ENCODE measurements at places on chromosomes 11 and 22. TPM values are rescaled to one million over a fixed set of nuclear protein-coding genes. Genes with fewer than 3 reads are reported as not detected.

The FOLH1 gene
- not detected for total RNA-seq

The HMOX1 gene
- total RNA-seq = 54.0 TPM

DNA sequence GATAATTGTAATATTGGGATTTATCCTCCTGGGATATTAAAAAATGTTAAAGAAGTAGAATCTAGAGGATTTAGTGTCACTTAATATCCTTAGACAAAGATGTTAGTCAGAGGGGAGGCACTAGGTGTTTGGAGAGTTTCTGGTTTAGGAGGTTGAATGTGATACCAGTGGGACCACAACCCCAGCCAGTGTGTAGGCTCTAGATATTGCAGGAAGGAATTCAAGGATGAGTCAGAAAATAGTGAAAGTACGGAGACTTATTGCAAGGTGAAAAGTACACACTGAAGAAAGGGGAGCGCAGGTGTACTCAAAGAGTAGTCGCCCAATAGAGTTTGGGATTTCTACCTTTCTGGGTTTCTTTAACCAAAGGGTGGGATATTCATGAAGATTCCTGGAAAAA is 5.7 kb upstream of the TMEM41B start:
- DNase-seq = no peak
- H3K27me3 ChIP-seq = no peaks in the 10 kb centered on the region
- H3K36me3 ChIP-seq = no peaks in the 10 kb centered on the region
- H3K4me3 ChIP-seq = no peak overlapping the region
- H3K27ac ChIP-seq = no peak overlapping the region

The MAPK8IP2 gene
- total RNA-seq = 0.30 TPM

DNA sequence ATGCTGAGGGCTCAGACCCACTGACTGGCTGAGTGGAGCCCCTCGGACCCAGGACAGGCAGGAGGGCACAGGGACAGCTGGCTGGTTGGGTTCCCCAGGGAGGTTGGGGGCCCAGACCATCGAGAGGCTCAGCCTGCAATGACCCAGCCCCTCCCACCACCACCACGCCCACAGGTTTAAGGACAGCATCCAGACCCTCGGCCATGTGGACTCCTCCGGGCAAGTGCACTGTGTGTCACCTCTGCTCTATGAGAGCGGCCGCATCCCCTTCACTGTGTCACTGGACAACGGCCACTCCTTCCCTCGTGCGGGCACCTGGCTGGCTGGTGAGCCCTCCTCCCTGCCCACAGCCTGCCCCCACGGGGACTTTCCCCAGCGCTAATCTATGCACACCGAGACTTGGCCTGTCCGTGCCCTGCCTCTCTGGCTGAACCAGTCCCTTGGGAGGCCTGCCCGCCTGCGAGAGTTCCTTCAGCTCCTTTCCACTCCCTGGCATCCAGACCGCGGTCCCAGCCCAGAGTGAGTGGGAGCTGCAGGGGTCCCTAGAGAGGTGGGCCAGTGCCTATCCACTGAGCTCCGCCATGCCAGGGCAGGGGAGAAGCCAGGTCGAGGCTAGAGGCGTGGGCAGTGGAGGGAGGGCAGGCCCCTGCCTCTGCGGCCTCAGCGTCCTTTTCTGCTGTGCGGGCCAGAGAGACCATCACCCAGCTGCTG is 2.2 kb downstream of the SUSD2 start:
- no peaks in the 10 kb centered on the region for H3K27me3 ChIP-seq
- no peaks in the 10 kb centered on the region for H3K36me3 ChIP-seq
- DNase-seq = no peak
- no peak overlapping the region for H3K4me3 ChIP-seq

The SYT9 gene
- not detected for total RNA-seq

The HSPB2 gene
- total RNA-seq = not detected

DNA sequence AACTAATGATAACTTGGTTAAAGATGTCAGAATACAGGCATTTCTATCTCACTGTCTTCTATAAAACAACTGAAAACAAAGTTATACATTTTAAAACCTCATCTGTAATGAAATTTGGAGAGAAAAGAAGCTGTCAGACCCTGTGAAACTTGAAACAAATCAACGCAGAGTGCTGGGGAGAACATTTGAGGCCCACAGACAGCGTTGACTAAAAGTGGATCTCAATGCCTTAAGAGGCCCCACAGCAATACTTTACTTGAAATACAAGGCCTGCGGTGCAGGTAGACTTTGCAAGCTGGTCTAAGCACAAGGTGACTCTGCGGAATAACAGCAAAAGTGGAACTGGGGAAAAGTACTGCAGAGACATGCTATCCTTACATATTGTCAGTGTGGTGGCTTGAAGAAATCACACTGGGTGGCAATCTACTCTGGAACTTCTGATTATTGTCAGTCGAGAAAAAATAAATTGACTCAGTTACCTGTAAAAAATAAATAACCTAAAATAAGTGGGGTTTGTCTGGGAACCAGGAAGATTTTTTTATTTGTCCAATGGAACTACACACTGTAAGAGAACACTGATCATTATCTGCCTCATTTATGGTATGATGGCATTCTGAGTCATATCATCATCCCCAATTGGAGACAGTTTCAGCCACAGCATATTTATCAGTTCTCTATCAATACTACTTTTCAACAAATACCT is 138.9 kb downstream of the LUZP2 start:
- DNase-seq = no peak
- no peaks in the 10 kb centered on the region for H3K36me3 ChIP-seq
- no peak overlapping the region for H3K4me3 ChIP-seq
- no peaks in the 10 kb centered on the region for H3K27me3 ChIP-seq
- no peaks in the 10 kb centered on the region for H3K4me1 ChIP-seq

GRCh38 chr11:104327861-104328511 is 164.0 kb upstream of the PDGFD start:
- H3K27me3 ChIP-seq = no peaks in the 10 kb centered on the region
- no peak overlapping the region for H3K27ac ChIP-seq
- no peaks in the 10 kb centered on the region for H3K36me3 ChIP-seq
- H3K4me1 ChIP-seq = no peaks in the 10 kb centered on the region
- DNase-seq = no peak

The MS4A4E gene
- 2.1 TPM for total RNA-seq

The FLRT1 gene
- total RNA-seq = not detected

The OR8D1 gene
- total RNA-seq = not detected

The OTOG gene
- not detected for total RNA-seq

DNA sequence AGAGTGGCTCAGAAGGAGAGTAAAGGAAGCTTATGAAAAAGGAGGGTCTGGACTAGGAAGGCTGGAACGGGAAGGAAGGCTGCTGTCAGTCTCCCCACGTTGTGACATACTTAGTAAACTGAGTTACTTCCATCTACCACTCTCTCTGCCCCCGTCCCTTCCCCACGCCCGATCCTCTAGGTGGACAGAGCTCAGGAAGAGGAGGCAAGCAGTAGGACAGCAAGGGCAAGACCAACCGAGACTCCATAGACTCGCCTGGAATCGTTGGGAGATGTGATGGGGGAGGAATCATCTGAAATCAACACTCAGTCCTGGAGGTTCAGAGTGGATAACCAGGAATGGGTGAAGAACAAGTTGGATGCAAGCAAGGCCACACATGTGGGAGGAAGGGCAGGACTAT is 240.7 kb downstream of the BUD13 start:
- H3K4me1 ChIP-seq = no peaks in the 10 kb centered on the region
- H3K4me3 ChIP-seq = no peak overlapping the region
- no peak for DNase-seq
- no peaks in the 10 kb centered on the region for H3K36me3 ChIP-seq
- H3K27me3 ChIP-seq = no peaks in the 10 kb centered on the region

GRCh38 chr22:40002935-40003715 is 8.4 kb downstream of the FAM83F start:
- no peak overlapping the region for H3K4me3 ChIP-seq
- H3K27me3 ChIP-seq = no peaks in the 10 kb centered on the region
- no peak for DNase-seq
- no peaks in the 10 kb centered on the region for H3K36me3 ChIP-seq

GRCh38 chr22:35023692-35024363 is 42.1 kb upstream of the ISX start:
- H3K36me3 ChIP-seq = no peaks in the 10 kb centered on the region
- no peaks in the 10 kb centered on the region for H3K27me3 ChIP-seq
- no peak overlapping the region for H3K27ac ChIP-seq
- peak; percentile 10 for DNase-seq
- H3K4me3 ChIP-seq = no peak overlapping the region

DNA sequence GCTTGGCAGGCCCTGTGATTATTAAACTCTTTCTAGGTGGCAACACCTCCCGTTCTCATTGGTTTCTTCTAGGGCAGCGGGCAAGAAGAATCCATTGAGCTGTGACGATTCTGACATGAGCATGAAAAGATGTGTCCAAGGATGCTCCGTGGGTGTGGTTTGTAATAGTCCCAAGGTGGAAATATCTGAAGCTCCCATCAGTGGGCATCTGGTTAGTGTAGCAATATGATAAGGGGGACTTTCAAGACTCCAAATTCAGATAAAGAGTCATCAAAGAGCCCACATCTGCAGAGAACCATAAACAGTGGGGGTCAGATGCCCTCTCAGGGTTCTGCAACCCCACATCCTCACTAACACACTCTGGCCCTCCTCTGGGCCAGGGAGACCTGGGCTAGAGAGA is 42.6 kb downstream of the TST start:
- H3K4me1 ChIP-seq = peaks cover 4% of the 10 kb centered on the region
- H3K36me3 ChIP-seq = no peaks in the 10 kb centered on the region
- no peaks in the 10 kb centered on the region for H3K27me3 ChIP-seq
- no peak overlapping the region for H3K4me3 ChIP-seq
- DNase-seq = no peak
- H3K27ac ChIP-seq = no peak overlapping the region

GRCh38 chr11:27857588-27857987 is 157.3 kb upstream of the BDNF start:
- no peak for DNase-seq
- H3K27me3 ChIP-seq = no peaks in the 10 kb centered on the region
- no peak overlapping the region for H3K27ac ChIP-seq
- no peaks in the 10 kb centered on the region for H3K4me1 ChIP-seq
- no peak overlapping the region for H3K4me3 ChIP-seq

- H3K4me3 ChIP-seq = no peak overlapping the region
- no peak for DNase-seq
- H3K27me3 ChIP-seq = no peaks in the 10 kb centered on the region
- no peak overlapping the region for H3K27ac ChIP-seq
Observed at GRCh38 chr11:114280696-114281095, 15.5 kb upstream of the NNMT start.

DNA sequence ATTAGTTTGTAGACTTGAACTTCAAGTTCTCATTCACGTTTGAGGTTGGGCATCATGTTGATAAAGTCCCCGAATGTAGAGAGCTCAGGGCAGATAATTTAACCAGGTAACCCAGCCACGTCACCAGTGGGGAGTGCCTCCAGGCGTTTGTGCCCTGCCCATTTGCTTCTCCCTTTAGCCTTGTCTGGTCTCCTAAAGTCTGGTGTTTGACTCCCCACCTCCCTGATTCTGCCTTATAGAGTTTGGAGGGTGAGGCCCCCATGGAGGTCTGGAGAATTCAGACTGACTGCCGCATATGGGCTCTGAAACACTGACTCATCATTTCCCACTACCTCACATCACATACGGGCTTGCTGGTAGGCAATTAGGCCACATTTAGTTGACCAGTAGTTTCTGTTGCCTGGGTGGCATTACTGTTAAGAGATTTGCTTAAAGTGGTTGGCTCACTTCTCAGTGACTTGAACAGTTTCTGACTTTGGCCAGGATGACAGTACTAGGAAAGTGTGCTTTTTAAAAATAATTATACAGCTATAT is 99.3 kb upstream of the GAL start:
- no peaks in the 10 kb centered on the region for H3K4me1 ChIP-seq
- H3K27me3 ChIP-seq = no peaks in the 10 kb centered on the region
- DNase-seq = no peak

DNA sequence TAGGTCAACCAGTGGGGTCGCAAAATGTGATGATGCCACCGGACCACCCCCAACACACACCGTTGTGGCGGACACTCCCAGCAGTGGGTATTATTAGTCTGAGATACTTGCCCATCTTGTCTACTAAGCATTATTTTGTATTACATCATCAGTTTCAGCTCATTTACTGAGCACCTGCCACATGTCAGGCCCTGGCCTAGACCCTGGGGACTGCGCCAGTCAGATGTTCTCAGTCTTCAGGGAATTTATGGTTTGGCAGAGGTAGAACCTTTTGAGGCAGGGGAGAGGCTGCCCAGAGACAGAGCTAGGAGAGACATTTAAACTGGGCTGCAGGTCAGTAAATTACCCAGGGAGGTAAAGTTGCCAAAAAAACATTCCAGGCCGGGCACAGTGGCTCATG is 43.1 kb upstream of the GCAT start:
- no peak overlapping the region for H3K4me3 ChIP-seq
- H3K4me1 ChIP-seq = no peaks in the 10 kb centered on the region
- no peak for DNase-seq
- H3K36me3 ChIP-seq = no peaks in the 10 kb centered on the region
- H3K27me3 ChIP-seq = no peaks in the 10 kb centered on the region

- DNase-seq = no peak
- H3K4me1 ChIP-seq = no peaks in the 10 kb centered on the region
- H3K36me3 ChIP-seq = no peaks in the 10 kb centered on the region
Observed at GRCh38 chr22:35498026-35498800, 42.4 kb upstream of the RASD2 start.

DNA sequence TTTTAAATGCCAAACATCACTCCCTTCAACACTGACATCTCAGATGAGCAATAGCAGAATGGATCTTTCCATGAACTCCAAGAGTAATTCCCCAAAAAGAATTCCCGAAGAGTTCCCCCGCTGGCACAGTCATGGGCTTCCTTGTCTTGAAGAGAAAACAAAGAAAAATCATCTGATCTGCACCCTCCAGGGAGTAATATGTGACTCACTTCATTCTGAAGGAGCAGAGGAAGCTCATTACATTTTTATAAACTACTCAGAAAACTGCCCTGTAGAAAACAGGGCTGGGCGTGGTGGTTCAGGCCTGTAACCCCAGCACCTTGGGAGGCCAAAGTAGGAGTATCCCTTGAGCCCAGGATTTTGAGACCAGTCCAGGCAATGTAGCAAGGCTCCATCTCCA is 35.7 kb downstream of the CELSR1 start:
- H3K4me1 ChIP-seq = peaks cover 6% of the 10 kb centered on the region
- no peak for DNase-seq
- no peaks in the 10 kb centered on the region for H3K36me3 ChIP-seq
- H3K27me3 ChIP-seq = no peaks in the 10 kb centered on the region
- H3K27ac ChIP-seq = no peak overlapping the region
- H3K4me3 ChIP-seq = no peak overlapping the region

GRCh38 chr11:75896843-75897419 is 81.9 kb downstream of the UVRAG start:
- DNase-seq = peak; percentile 25
- no peaks in the 10 kb centered on the region for H3K27me3 ChIP-seq
- H3K36me3 ChIP-seq = peaks cover 6% of the 10 kb centered on the region

- no peaks in the 10 kb centered on the region for H3K4me1 ChIP-seq
- H3K27me3 ChIP-seq = no peaks in the 10 kb centered on the region
- DNase-seq = no peak
- no peak overlapping the region for H3K4me3 ChIP-seq
- H3K36me3 ChIP-seq = no peaks in the 10 kb centered on the region
- H3K27ac ChIP-seq = no peak overlapping the region
Observed at GRCh38 chr11:113906038-113906437, 1.4 kb downstream of the HTR3B start.

The OOSP4A gene
- total RNA-seq = not detected

GRCh38 chr11:108734283-108734682 is 69.4 kb downstream of the DDX10 start:
- no peak for DNase-seq
- H3K27me3 ChIP-seq = no peaks in the 10 kb centered on the region
- no peaks in the 10 kb centered on the region for H3K36me3 ChIP-seq
- H3K4me1 ChIP-seq = no peaks in the 10 kb centered on the region
